ENCODE measurements at places on chromosomes 1 and 21.

DNA sequence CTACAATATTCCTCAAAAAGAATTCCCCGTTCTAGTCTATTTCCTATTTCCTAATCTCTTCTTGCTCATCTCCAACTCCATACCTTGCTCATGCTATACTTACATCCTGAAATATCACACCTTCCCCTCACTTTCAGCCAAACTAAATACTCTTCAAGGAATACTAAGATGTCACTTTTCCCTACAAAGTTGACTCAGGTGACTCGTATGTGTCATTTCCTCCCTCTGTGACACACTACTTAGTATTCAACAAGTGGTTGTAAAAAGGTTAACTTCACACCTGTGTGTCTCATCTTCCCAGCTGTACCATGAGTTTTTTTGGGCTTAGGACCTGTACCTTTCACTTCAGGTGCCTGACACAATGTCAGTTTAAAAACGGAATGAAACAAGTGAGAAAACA, 81.9 kb upstream of the LBR start:
- no peak for DNase-seq

DNA sequence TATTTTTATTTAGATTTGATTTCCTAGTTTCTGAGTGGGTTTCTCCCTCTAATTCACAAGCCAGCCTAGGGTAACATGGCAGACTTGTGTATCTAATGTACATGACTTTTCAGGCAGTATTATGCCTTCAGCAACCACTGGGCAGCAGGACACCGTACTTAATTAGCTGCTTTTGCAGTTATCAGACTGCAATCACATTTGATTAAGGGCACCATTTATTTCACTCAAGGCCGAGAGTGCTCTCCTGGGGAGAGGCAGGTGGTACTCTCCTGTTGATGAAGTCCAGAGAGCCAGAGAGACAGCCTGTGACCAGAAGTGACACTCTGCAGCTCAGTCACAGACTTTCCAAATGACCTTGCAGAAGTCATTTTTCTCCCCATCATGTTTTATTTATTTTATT, 18.7 kb downstream of the CYYR1 start:
- DNase-seq = no peak

- DNase-seq = no peak
Measured at GRCh38 chr1:113058941-113059706, 13.9 kb upstream of the LRIG2 start.

DNA sequence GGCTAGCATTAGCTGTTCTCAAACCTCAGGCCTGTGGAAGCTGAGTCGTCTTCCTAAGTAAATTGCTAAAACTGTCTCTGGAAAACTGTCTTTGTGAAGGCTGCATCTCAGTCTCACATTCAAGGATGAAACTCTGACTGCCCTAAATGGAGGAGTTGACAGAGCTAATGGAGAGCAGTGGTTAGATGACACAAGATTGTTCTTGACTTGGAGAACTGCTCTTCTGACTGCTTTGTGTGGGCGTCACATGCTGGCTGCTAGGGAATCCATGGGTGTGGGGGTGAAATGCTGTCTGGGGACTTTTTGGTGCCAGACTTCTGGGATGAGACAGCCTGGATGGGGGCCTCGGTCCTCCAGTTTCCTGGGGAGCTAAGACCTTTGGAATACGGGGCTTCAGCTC, 24.5 kb upstream of the TSPAN2 start:
- DNase-seq = no peak

DNA sequence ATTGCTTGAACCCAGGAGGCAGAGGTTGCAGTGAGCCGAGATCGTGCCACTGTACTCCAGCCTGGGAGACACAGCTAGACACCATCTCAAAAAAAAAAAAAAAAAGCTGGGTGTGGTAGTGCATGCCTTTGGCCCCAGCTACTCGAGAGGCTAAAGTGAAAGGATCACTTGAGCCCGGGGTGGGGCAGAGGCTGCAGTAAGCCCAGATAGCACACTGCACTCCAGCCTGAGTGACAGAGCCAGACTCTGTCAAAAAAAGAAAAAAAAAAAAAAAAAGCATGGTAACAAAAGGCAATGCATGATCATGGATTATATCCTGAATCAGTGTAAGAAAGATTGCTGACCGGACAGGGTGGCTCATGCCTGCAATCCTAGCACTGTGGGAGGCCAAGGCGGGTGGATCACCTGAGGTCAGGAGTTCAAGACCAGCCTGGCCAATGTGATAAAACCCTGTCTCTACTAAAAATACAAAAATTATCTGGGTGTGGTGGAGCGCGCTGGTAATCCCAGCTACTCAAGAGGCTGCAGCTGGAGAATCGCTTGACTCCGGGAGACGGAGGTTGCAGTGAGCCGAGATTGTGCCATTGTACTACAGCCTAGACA, 76.3 kb downstream of the RUSC1 start:
- no peak for DNase-seq

DNA sequence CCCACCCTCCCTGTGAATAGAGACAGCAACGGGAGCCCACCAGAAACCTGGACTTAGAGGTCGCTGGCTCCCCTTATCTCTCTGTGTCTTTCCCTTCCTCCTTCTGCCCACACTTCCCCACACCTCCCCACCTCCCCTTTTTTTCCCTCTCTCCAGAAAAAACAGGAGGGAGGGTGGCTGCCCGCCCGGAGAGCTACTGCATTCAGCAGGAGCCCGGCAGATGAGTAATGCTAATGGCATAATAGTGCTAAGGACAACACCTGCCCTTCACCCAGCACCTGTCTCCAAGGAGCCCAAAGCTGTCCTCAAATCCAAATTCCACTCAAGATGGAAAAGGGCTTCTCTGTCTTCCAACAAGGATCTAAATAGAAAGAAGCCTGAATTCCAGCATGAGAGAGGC, 11.4 kb upstream of the PRELP start:
- no peak for DNase-seq

DNA sequence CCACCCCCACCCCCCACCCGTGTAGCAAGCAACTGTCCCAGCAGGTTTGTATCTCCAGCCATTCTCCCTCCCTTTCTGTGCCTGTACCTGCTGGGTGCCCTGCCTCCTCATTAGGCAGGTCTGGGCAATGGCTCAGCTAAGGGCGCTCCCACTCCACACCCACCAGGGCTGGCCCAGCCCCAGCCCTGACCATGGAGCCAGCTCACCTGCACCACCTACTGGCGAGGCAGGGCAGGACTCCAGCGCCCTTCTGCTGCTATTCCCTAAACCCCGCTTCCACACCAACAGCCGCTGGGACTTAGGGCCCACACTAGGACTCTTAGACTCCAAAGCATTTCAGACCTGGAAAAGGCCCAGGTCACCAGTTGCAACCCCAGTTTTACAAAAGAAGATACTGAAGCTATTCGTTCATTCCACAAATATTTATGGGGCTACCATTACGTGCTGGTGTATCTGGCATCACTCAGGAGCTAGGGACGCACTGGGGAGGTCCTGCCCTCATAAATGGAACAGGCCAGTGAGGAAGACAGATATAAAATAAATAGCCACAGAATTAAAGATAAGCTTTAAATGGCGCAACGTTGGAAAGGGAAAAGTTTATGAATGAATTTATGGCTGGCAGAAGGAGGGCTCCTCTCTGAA, 24.0 kb downstream of the PGLYRP3 start:
- no peak for DNase-seq

- no peak for DNase-seq
Measured at GRCh38 chr1:230366504-230366915, 59.6 kb downstream of the PGBD5 start.

GRCh38 chr1:40806731-40807695, 23.4 kb downstream of the KCNQ4 start:
- DNase-seq = no peak

GRCh38 chr21:35086357-35086756, 37.3 kb upstream of the RUNX1 start:
- no peak for DNase-seq

DNA sequence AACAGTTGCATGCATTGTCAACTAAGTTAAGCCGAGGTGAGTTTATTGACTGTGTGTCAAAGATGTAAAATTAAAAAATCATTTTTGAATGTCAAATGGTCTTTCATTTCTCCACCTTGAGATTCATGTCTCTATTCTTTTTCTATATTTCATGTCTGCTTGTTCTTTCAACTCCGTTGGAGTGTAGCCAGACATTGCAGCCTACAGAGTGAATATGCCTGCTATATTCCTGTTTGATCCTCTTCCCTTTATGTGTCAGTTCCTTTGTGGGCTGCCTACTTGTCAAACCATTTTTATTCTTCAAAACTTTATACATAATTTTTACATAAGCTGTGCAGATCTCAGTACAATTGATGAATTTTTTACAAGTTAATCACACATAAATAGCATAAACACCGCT, 1325.8 kb upstream of the PRMT6 start:
- no peak for DNase-seq

DNA sequence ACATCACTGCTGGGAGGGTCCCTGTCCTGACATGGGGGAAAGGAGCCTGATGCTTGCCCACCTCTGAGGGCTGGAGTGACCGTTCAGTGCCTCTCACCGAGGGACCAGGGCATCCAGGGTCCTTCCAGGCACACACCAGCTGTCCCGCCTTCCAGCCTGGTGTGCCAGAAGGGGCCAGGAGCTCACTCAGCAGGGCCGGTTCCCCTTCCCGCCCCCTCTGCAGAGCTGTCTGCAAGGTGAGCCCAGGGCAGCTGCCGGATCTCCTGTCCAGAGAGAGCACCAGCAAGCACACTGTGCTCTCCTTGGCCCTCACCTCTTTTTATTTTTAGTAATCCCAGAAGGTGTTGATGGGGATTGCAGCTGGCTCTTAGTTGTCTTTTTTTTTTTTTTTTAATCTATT, 16.9 kb downstream of the H6PD start:
- no peak for DNase-seq

DNA sequence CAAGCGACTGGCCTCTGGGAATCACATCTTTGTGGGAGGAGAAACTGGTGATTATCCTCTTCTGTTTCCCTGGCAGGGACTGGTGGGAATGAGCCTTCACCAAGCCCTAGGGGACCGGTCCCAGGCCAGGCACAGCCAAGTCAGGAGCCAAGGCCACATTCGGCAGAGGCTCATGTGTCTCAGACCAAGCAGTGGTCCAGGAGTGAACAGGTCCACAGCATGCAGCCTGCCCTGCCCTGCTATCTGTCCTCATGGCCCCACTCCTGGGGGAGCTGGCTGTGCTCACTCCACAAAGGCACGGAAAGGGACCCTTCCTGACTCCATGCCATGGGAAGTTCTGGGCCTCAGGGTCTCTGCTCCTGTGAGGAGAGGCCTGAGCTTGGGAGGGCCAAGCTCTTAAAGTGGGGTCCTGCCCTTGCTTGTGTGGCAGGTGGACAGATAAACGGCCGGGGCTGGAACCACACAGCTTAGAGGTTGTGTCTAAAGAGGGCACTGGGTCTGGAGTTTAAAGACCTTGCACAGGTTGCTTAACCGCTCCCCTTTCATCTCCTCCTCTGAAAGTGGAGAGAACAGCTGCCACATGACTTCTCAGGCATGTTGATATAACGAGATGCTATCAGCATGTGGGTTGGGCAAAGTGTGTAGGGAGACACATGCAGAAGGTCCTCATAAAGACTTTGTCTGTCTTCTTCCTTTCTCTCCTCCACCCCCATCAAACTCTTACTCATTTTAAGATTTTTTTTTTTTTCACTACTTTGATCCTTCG, 57.5 kb downstream of the CASQ2 start:
- DNase-seq = no peak

DNA sequence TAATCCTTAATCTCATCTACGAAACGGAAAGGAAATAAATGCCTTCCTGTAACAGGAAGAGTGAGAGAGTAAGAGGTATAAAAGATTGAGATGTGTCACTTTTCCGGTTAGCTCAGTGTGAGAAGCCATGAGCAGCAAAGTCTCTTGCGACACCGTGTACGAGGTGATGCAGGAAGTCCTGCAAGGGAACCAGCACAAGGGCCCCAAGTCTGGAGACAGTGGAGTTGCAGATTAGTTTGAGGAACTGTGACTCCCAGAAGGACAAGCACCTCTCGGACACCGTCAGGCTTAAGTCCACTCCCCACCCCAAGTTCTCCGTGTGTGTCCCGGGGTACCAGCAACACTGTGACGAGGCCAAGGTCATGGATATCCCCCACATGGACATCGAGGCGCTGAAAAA, 592.3 kb upstream of the ADGRL2 start:
- DNase-seq = no peak

DNA sequence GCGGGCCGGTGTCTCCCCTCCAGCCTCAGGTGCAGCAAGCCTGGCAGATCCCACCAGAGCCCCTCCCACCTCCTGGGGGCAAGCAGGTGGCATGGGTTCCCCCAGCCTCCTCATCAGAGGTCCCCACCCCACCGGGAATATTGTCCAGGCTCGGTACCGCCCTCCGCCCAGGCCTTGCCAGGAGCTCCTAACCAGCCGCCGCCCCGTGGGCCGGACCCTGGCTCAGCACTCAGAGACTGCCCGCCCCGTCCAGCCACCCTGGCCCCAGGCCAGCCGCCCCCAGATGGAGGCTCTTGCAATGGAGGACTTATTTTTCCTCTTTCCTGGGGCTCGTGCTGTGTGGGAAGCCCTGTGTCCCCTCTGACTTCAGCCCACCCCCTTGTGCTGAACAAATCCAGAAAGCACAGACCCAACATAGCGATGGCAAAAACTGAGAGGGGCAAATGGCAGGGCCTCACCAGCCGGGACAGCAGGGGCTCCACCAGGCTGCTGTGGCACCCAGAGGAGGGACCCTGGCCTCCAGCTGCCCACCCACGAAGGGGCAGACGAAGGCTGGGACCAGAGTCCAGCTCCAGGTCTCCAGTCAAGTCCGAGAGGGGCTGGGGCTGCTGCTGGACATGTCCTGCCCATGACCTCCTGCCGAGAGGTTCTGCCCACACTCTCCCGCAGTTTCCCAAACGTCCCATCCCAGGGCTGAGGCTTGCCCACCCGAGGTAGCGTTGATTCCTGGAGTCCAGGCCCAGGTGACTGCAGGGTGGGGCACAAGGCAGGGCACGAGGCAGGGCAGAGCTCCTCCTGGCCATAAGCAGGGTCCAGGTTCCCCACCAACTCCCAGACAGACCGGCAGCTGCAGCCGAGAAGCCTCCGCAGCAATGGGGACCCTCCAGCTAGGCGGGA, 7.5 kb downstream of the MEGF6 start:
- DNase-seq = no peak

DNA sequence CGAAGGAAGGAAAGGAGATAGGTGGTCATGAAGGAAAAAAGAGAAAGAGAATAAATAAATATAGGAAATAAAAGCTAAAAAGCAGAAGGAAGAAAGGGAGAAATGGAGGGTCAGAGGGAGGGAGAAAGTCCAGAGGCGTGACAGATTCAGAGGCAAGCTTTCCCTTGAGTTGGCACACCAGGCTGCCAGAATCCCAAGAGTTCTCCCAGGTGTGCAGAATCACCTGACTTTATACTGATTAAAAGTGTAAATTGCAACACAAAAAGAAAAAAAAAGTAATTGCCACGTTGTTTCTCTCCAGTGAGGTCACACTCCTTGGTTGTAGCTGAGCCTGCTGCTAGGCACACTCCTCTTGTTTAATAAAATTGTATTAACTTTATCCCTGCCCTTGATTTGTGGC, 669.9 kb upstream of the PKN2 start:
- DNase-seq = no peak

GRCh38 chr1:100735244-100735643, 15.7 kb downstream of the VCAM1 start:
- DNase-seq = no peak

- no peak for DNase-seq
Measured at GRCh38 chr1:109040989-109041620, 797 bp downstream of the WDR47 start.

GRCh38 chr1:21287905-21288514, 2.3 kb downstream of the ECE1 start:
- no peak for DNase-seq

- DNase-seq = no peak
Measured at GRCh38 chr1:66374561-66375111, 159.3 kb upstream of the SGIP1 start.
